GM12878 (cell line): ENCODE measurements at places on chromosomes 1 and 21. TPM values are rescaled to one million over a fixed set of nuclear protein-coding genes. Genes with fewer than 3 reads are reported as not detected.

DNA sequence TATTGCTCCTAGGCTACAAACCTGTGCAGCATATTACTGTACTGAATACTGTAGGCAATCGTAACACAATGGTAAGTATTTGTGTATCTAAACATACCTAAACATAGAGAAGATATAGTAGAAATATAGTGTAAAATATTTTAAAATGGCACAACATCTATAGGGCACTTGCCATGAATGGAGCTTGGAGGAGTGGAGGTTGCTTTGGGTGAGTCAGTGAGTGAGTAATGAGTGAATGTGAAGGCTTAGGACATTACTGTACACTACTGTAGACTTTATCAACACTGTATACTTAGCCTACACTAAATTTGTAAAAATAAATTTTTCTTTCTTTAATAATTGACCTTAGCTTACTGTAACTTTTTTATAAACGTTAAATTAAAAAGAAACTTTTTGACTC lies 7.9 kb downstream of the LEFTY2 start:
- H3K4me3 ChIP-seq: no peak overlapping the region
- H3K4me1 ChIP-seq: no peaks in the 10 kb centered on the region
- no peaks in the 10 kb centered on the region for H3K27me3 ChIP-seq
- no peak for DNase-seq

- H3K27ac ChIP-seq: no peak overlapping the region
- no peak for DNase-seq
- H3K27me3 ChIP-seq: no peaks in the 10 kb centered on the region
- no peak overlapping the region for H3K4me3 ChIP-seq
Measured at GRCh38 chr1:176826265-176826664, 338.2 kb downstream of the ASTN1 start.

DNA sequence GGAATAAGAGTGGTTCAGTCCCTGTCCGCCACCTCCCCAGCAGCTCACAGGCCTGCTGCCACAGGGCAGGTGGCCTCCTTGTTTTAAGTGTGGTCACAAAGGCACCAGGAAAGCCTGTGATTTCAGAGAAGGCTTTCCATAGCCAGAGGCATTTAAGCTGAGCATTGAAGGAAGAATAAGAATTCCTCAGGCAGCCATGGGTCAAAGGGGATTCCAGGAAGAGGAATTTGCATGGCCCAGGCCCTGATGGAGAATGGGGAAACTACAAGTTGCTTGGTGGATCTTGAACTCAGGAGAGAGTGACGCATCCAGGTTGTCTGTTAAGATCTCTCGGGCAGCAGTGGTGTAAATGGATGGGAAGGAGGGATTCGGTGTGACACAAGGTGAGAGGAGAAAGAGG lies 66.7 kb downstream of the KLHDC7A start:
- H3K27me3 ChIP-seq: peaks cover 5% of the 10 kb centered on the region
- H3K4me3 ChIP-seq: no peak overlapping the region
- no peaks in the 10 kb centered on the region for H3K4me1 ChIP-seq
- no peaks in the 10 kb centered on the region for H3K36me3 ChIP-seq
- no peak overlapping the region for H3K27ac ChIP-seq
- no peak for DNase-seq

DNA sequence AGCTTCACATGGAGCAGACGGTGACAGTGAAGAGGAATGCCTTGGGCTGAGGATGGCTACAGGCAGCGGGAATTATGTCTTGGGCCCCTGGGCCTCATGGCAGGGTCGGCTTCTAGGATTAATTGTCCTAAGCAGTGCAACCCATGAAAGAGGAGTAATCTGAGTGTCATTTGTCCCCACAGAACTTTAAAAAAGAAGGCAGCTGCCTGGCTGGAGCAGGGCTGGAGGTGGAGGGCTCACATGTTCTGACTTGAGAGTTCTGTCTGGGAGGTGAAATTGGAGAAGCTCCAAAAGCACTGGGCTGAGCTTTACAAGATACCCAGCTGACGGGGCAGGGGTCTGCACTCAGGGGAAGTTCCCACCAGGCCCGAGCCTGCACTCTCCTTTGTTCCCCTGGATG lies 22.6 kb downstream of the CACNA1S start:
- no peak overlapping the region for H3K27ac ChIP-seq
- H3K4me1 ChIP-seq: no peaks in the 10 kb centered on the region
- H3K36me3 ChIP-seq: no peaks in the 10 kb centered on the region
- H3K4me3 ChIP-seq: no peak overlapping the region
- no peak for DNase-seq

DNA sequence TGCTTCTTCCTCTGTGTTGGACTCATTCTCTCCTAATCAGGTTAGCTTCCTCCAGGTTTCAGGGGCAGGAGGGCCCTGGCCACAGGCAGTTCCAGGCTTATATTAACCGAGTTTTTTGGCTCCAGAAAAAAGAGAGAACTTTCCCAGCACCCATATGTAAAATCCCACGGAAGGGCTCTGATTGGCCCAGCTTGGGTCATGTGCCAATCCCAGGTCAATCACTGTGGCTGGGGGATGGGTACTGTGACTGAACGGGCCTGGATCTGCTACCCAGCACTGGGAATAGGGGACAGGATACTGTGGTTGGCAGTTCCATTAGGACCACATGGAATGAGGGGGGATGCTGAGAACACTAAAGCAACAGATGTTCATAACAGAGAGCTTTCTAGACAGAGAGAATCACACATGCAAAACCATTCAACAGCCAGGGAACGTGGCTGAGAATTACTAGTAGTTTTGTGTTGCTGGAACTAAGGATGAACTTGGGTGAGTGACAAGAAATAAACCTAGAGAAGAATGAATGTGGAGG lies 51.1 kb upstream of the NEK2 start:
- no peaks in the 10 kb centered on the region for H3K27me3 ChIP-seq
- no peak for DNase-seq
- H3K4me3 ChIP-seq: no peak overlapping the region
- no peaks in the 10 kb centered on the region for H3K36me3 ChIP-seq

DNA sequence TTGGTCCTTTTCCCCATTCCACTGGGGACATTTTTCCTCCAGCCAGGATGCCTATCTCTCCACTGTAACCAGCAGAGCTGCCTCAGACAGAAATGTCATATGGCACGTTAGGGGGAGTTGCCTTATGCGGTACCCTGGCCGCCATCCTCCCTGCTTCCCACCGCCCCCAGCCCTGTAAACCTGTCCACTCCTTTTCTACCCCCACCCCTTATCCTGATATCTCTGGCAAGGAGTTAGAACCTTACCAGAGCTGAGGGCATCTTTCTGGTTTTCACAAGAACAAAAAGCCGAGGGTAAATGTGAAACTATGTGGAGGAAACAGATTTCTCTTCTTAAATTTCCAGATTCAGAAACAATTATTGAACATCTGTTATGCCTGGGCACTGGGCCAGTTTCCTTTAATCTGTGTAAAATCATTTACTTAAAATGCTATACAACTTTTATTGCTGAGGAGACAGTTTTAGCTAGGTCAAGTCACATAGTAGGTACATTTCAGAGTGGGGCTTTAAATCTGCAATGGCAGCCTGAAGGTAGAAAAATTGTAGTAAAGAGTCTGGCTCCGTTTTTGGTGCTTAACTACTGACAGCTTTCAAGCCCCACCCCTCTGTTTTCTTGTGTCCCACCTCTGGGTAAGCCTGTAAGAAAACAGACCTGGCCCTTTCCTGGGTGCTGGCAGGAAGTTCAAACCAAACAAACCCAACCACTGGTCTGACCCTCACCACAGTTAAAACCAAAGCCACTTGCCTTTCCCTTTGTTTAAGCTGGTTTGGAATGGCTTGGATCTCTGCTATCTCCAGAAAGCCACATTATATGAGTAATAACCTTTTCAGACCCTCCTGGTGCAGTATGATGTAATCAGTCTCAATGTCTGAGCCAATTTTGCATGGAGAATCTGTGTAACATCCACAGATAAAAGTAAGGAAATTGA lies 319.0 kb downstream of the HHAT start:
- H3K4me1 ChIP-seq: no peaks in the 10 kb centered on the region
- H3K36me3 ChIP-seq: no peaks in the 10 kb centered on the region; the same call in 1 of the 2 replicates
- H3K27me3 ChIP-seq: no peaks in the 10 kb centered on the region
- H3K4me3 ChIP-seq: no peak overlapping the region
- no peak overlapping the region for H3K27ac ChIP-seq

- no peak overlapping the region for H3K27ac ChIP-seq
- H3K4me3 ChIP-seq: no peak overlapping the region
- no peak for DNase-seq
- no peaks in the 10 kb centered on the region for H3K4me1 ChIP-seq
- H3K27me3 ChIP-seq: no peaks in the 10 kb centered on the region
- H3K36me3 ChIP-seq: no peaks in the 10 kb centered on the region
Measured at GRCh38 chr21:29144736-29145353, 14.4 kb downstream of the MAP3K7CL start.

DNA sequence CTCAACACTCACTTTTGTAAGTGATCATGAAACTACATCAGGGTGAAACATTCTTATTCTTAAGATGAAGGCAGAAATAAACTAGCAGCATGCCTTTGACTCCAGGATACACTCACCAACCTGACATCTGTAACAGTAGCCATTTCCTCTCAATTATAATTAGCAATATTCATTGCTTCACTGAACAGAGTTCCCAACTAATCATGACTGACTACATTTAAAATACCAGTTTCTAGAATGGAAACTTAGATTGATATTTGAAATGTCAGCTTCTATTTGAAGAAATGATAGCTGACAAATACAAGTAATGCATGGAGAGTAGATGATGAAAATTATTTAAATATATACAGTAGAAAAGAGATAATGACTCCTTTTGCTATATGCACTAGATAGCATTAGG lies 1023.8 kb downstream of the MRPL39 start:
- H3K27ac ChIP-seq: no peak overlapping the region
- H3K4me1 ChIP-seq: no peaks in the 10 kb centered on the region
- DNase-seq: no peak
- H3K4me3 ChIP-seq: no peak overlapping the region

DNA sequence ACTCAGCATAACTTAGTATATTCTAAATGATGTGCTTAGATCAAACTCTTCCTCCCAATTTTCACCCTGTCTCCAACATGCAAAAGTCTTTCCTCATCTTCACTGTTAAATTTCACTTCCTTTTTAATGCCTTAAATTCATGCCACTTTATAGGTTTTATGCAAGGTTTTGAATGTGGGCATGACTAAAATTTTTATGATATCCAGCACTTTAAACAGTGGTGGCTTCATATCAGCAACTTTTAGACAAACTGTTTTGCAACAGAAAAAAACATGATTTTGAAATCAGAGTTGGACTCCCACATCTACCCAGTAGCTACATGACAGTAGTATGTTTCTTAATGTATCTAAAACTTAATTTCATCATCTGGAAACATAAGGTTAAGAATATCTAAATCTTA lies 84.7 kb upstream of the ZP4 start:
- no peaks in the 10 kb centered on the region for H3K4me1 ChIP-seq
- no peaks in the 10 kb centered on the region for H3K36me3 ChIP-seq
- H3K4me3 ChIP-seq: no peak overlapping the region
- H3K27me3 ChIP-seq: no peaks in the 10 kb centered on the region

DNA sequence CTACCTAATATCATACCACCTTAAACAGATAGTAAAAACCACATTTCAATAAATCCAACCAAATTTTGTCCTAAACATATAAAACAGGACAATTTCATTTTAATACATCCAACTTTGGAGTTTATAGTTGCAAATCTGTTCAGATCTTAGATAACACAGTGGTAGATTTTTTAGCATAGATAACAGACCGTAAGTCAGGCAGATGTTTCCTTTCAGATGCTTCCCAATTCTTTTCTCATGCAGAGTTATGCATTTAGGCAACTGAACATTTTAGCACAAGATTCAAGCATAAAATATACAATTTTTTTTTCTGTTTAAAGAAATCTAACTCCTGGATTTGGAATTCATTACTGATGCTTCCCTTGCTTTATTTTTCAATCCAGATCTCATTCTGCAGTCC lies 156.5 kb upstream of the ZNHIT6 start:
- no peak overlapping the region for H3K4me3 ChIP-seq
- no peaks in the 10 kb centered on the region for H3K36me3 ChIP-seq
- H3K4me1 ChIP-seq: no peaks in the 10 kb centered on the region
- no peaks in the 10 kb centered on the region for H3K27me3 ChIP-seq
- DNase-seq: no peak

GRCh38 chr1:95854457-95854856 lies 620.4 kb downstream of the RWDD3 start:
- no peaks in the 10 kb centered on the region for H3K27me3 ChIP-seq
- H3K4me1 ChIP-seq: no peaks in the 10 kb centered on the region
- H3K27ac ChIP-seq: no peak overlapping the region

- no peaks in the 10 kb centered on the region for H3K27me3 ChIP-seq
- peak overlapping the region; percentile 95 for H3K4me3 ChIP-seq
- H3K27ac ChIP-seq: peak overlapping the region; percentile 97
- DNase-seq: peak; percentile 88
Measured at GRCh38 chr1:26541816-26542711, 12.5 kb downstream of the RPS6KA1 start.

- no peak overlapping the region for H3K4me3 ChIP-seq
- no peak for DNase-seq
- no peaks in the 10 kb centered on the region for H3K27me3 ChIP-seq
Measured at GRCh38 chr1:80003250-80003649, 996.7 kb upstream of the ADGRL4 start.

GRCh38 chr1:63799307-63799706 lies 25.5 kb downstream of the ROR1 start:
- no peak overlapping the region for H3K4me3 ChIP-seq
- DNase-seq: no peak
- no peak overlapping the region for H3K27ac ChIP-seq
- H3K4me1 ChIP-seq: no peaks in the 10 kb centered on the region
- H3K27me3 ChIP-seq: peaks cover 3% of the 10 kb centered on the region

GRCh38 chr1:17874710-17875109 lies 119.6 kb downstream of the ACTL8 start:
- H3K27ac ChIP-seq: no peak overlapping the region
- H3K4me3 ChIP-seq: no peak overlapping the region
- H3K4me1 ChIP-seq: no peaks in the 10 kb centered on the region
- no peaks in the 10 kb centered on the region for H3K27me3 ChIP-seq
- no peaks in the 10 kb centered on the region for H3K36me3 ChIP-seq
- DNase-seq: no peak

- H3K27ac ChIP-seq: no peak overlapping the region
- H3K4me1 ChIP-seq: no peaks in the 10 kb centered on the region
- no peaks in the 10 kb centered on the region for H3K36me3 ChIP-seq
Measured at GRCh38 chr1:29297450-29297849, 61.1 kb downstream of the PTPRU start.

DNA sequence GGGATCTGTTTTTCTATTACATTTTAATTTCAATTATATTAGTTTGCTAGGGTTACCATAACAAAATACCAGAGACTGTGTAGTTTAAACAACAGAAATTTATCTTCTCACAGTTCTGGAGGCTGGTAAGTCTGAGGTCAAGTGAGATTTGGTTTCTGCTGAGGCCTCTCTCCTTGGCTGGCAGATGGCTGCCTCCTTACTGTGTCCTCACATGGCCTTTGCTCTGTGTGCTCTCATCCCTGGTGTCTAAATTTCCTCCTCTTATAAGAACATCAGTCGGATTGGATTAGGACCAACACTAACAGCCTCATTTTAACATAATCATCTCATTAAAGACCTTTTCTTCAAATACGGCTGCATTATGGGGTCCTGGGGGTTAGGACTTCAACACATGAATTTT lies 195.2 kb upstream of the CHODL start:
- H3K27me3 ChIP-seq: no peaks in the 10 kb centered on the region
- DNase-seq: no peak
- no peak overlapping the region for H3K4me3 ChIP-seq
- H3K4me1 ChIP-seq: no peaks in the 10 kb centered on the region
- no peaks in the 10 kb centered on the region for H3K36me3 ChIP-seq

- no peak overlapping the region for H3K4me3 ChIP-seq
- no peak overlapping the region for H3K27ac ChIP-seq
- no peaks in the 10 kb centered on the region for H3K36me3 ChIP-seq
- no peaks in the 10 kb centered on the region for H3K4me1 ChIP-seq
Measured at GRCh38 chr1:201252944-201253371, 30.3 kb upstream of the PKP1 start.

Gene KLHL21
- total RNA-seq: 11.0 and 12.2 TPM in 2 replicates

Gene DYNLT5
- total RNA-seq: not detected in 2 replicates

Gene IKBKE
- 30.0 and 33.4 TPM in 2 replicates for total RNA-seq

Gene SYT14
- not detected in 2 replicates for total RNA-seq

Gene FCRL2
- total RNA-seq: 0.21 and 0.36 TPM in 2 replicates

Gene NCF2
- 68.8 and 71.1 TPM in 2 replicates for total RNA-seq

Gene KRTAP26-1
- not detected in 2 replicates for total RNA-seq

Gene DCST1
- total RNA-seq: not detected in 2 replicates
